Activated naive CD4-positive, alpha-beta T cell treated with anti-CD3 and anti-CD28 coated beads, Interleukin-2, amount 50 U/mL, for 72 hours (primary cell): ENCODE measurements at places on chromosomes 2 and 18.

GRCh38 chr18:21904856-21905255, 164.3 kb downstream of the MIB1 start:
- DNase-seq: no peak

DNA sequence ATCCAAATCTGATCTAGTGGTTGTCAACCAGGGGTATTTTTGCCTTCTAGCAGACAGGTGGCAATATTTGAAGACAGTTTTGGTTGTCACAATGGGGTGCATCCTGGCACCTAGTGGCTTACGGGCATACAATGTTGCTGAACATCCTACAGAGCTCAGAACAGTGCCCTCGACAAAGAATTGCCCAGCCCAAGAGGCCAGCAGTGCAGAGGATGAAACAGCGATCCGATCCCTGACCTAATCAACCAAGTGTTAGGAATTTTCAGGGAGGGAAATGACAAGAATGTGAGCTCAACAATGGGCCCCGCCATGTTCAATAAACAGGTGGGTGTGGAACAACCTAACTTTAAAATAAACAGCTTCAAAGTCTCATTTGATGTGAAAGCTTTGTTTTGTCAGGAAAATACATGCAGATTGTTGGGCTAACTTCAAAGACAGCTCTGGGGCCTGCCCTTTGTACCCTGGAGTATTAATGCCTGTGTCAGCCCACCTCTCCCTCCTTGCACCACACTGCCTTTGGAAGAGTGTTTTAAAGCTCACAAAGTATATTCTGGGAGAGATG, 22.5 kb upstream of the SCYGR5 start:
- DNase-seq: no peak

DNA sequence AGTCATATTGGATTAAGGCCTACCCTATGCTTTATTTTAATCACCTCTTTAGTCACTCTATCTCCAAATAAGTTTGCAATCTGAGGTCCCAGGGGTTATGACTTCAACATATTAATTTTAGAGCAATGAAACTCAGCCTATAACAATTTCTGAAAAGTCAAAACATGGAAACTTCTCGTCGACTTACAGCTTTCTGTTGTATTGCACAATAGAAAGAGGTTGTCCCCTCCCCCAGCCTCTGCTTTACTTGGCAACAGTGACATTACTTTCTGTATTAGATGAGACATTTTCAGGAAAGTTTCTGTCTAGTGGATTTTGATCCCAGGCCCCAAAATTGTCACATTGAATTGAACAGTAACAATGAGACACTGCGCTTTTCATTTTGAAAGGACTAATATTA, 326.4 kb downstream of the THSD7B start:
- no peak for DNase-seq

- DNase-seq: no peak
These were observed 1391.1 kb downstream of the SUCLG1 start for GRCh38 chr2:83067947-83068346.

DNA sequence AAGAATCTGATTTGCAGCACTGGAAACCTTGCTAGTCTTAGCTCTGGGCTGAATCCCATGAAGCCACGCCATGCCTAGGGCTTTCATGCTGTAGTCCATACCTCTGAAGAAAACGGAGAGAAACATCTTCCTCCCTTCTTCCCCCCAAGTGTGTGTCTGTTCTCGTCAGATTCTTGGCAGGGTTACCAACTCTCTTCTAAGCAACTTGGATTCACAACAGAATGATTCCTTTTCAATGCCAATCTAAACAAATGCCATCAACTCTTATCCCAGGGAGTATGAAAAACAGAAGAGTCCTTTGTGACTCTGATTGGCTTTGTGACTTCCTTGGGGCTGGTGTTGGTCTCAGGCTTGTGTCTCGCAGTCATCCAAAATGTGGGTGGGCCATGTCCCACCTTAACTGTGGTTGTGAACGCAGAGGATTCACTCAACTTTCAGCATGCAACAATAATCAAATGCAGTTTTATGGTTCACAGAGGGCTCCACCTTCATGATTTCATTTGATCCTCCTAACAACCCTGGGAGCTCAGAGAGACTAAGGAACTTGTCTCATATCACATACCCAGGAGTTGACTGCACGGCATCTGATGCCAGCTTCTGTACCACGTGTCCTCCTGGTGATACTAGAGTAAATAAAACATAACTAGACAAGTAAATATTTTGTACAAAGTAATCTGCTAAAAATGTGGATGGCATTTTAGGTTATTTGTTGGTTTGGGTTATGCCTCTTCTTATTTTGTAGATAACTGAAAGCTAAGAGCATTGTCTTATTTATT, 186.0 kb upstream of the TNP1 start:
- DNase-seq: no peak

DNA sequence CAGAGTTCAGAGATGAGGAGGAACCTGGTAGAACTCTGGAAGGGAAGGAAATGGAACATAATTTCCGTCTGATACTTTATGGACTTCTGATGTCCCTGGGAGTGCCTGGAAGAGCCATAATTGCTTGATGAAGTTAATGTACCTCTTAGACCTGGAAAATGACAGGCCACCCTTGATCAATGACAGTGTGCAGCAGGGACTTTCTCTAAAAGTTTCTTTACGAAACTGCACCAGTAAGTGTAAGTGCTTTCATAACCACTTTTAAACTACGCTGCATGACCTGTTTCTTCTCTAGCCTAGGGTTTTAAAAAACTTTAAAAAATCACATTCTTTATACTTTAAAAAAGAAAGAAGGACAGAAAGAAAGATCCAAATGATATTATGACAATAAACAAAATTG, 164.5 kb downstream of the LPIN1 start:
- no peak for DNase-seq

GRCh38 chr2:73116182-73116960, 3.6 kb upstream of the RAB11FIP5 start:
- DNase-seq: no peak

DNA sequence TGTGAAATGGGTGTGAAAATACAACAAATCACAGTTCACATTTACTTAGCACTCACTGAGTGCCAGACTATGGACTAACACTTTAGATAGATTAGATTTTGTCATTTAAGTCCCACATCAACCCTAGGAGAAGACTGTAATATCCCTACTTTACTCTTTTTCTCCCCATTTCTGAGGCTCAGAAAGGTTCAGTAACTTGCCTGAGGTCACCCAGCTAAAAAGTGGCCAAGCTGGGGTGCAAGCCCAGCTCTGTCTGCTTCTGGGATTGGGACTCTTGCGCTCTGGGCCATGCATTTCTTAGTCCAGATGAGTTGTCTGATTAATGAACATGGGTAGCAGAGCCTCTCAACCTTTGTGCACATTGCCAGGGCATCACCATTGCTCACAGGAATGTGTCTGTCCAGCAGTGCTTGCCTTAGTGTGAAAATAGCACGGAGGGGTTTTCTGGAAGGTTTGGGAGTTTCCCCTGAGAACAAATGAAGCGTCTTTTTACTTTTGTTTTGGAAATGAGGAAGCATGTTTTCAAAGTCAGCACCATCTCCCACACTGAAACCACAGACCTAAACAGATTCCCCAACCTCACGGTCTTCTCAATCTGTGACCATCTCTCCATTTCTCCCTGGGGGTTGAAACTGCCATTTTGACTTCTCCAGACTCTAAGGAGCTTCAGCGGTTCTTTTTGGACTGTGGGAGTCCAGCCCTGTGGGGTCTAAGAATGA, 31.9 kb downstream of the NRP2 start:
- no peak for DNase-seq

DNA sequence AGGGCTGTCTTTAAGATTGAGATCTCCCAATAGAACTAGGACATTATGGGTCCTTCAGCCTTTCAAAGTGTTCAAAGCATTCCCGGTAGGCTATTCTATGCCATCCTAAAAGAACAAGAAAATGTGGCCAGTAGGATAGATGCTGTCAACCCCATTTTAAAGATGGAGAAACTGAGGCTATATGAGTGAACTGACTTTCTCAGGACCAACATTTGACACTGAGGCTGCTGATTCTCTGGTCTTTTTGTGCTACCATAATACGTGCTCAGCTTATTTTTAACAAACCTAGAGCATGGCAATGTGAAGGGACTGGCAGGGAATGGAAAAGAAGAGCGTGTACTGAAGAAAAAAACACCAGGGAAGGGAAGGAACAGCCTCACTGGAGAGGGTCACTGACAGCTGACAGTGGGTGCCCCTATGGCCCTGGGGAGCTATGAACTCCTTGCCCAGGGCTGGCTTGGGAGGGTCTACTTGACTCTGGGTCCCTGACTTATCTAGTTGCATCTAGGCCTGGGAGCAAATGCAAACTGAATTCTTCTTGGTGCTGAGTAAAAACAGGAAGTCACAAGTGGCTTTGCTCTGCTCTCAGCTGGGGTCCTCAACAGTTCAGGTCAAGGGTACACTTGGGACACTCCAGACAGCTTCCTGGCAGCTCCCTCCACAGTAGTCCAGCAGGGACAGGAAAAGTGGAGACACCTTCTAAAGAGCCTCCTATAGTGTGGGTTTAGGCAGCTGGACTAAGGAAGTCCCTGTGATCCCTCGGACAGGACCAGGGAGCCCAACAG, 2.3 kb downstream of the CYRIA start:
- no peak for DNase-seq
